ENCODE measurements at places on chromosomes 11 and 22.

- DNase-seq, result no peak
Observed at GRCh38 chr11:111358038-111359001, 20.8 kb downstream of the POU2AF1 start.

GRCh38 chr11:15747671-15748070 is 608.7 kb downstream of the SOX6 start:
- no peak for DNase-seq

GRCh38 chr11:124834526-124835180 is 30.6 kb upstream of the ROBO3 start:
- no peak for DNase-seq

- no peak for DNase-seq
Observed at GRCh38 chr11:29318134-29318845, 698.5 kb downstream of the KCNA4 start.

GRCh38 chr11:31107649-31108048 is 261.9 kb downstream of the DCDC1 start:
- no peak for DNase-seq

GRCh38 chr11:95676308-95676707 is 113.3 kb downstream of the FAM76B start:
- no peak for DNase-seq

GRCh38 chr11:19441752-19442553 is 201.2 kb upstream of the E2F8 start:
- no peak for DNase-seq

GRCh38 chr11:96222102-96222501 is 120.9 kb downstream of the MAML2 start:
- no peak for DNase-seq

Measured in stimulated activated naive CD4-positive, alpha-beta T cell (primary cell).